ENCODE measurements at places on chromosomes 7 and 10. TPM values are rescaled to one million over a fixed set of nuclear protein-coding genes. Genes with fewer than 3 reads are reported as not detected.
A peak's percentile ranks its signal among the peaks of the same experiment; 100 is the strongest.

- DNase-seq = no peak
Measured at GRCh38 chr7:7417851-7418250, 117.8 kb downstream of the COL28A1 start.

GRCh38 chr10:22629852-22630233 is 84.5 kb downstream of the PIP4K2A start:
- DNase-seq = no peak

DNA sequence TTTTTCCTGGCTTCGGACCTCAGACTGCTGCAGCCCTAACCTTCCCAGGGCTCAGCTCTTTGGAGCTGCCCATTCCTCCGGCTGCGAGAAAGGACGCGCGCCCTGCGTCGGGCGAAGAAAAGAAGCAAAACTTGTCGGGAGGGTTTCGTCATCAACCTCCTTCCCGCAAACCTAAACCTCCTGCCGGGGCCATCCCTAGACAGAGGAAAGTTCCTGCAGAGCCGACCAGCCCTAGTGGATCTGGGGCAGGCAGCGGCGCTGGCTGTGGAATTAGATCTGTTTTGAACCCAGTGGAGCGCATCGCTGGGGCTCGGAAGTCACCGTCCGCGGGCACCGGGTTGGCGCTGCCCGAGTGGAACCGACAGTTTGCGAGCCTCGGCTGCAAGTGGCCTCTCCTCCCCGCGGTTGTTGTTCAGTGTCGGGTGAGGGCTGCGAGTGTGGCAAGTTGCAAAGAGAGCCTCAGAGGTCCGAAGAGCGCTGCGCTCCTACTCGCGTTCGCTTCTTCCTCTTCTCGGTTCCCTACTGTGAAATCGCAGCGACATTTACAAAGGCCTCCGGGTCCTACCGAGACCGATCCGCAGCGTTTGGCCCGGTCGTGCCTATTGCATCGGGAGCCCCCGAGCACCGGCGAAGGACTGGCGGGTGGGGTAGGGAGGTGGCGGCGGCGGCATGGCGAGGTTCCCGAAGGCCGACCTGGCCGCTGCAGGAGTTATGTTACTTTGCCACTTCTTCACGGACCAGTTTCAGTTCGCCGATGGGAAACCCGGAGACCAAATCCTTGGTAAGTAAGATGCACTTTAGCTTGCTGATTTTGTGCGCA is at the start of gene PLXDC2:
PLXDC2 (plus strand) TSS at position 22 of the 820 bp plus-strand sequence.
- peak; percentile 61 for DNase-seq

DNA sequence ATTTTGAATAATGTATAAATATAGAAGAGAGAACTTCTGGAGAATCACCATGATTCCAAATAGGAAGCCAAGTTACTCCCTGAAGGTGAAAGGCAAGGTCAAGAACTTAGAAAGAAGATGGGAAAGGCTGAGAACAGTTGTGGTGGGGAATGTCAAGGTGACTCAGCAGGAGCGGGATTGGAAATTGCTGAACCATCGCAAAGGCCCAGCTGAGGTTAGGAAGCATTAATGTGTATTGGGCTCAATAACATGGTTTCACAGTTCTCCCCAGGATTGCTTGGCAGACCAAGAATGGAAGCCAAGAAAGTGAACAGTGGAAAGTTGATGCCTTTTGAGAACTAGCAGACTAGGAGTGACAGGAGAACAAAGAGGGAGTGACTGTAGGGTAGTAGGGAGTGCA is 133.3 kb downstream of the VTI1A start:
- no peak for DNase-seq

DNA sequence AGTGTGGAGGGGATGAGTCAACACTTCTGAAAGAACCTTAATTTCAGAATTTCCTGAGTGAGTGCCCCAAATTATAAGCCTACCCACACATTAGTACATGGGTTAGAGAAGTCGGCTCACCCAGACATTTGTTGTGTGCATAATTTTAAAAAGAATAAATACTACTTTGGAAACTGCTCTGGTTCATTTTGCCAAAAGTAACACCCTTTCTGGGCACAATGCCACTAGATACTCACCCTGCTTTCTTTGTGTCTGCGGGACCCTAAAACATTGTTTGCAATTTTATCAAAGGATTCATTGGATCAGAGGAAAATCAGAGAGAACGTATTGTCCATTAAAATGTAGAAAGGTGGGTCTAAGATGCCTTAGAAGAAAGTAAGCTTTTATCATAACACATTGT is 245.5 kb upstream of the NRP1 start:
- no peak for DNase-seq

DNA sequence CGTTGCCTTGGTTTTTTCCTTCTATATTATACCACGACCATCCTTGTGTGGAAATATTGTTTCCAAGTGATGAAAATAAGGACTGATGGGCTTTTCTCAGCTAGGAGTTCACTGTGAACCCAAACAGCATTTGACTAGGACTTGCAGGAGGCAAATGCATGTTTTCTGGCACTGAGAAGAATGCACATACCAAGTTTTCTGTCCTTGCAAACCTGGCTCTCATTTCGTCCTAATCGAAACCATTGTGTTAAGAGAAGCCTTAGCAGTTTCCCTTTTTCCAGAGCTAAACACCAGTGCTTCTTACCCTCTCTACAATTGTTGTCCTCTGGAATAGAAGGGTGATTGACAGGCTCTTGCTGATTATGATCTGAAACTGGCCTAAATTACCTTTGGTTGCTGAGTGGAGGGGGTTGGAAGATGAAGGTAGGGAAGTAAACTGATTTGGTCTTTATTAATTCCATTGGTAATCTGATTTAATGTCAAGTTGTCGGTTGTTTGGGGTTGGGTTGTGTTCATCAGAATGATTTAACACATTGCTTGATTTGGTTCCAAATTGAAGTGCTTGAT is 33.1 kb upstream of the ELMO1 start:
- DNase-seq = no peak

- no peak for DNase-seq
Measured at GRCh38 chr7:85750454-85750949, 563.6 kb upstream of the SEMA3D start.

Gene EEF1AKMT2
- total RNA-seq = 6.8 TPM

Gene MUC12
- 0.05 TPM for total RNA-seq

Gene MICALL2
- 18.0 TPM for total RNA-seq

Gene HOXA3
- total RNA-seq = 0.30 TPM

Gene NMT2
- 19.4 TPM for total RNA-seq

Gene GTPBP4
- total RNA-seq = 9.3 TPM
